ENCODE measurements at places on chromosomes 11 and 22.

- no peak for DNase-seq
Measured at GRCh38 chr22:41290262-41291221, 4.6 kb upstream of the RANGAP1 start.

DNA sequence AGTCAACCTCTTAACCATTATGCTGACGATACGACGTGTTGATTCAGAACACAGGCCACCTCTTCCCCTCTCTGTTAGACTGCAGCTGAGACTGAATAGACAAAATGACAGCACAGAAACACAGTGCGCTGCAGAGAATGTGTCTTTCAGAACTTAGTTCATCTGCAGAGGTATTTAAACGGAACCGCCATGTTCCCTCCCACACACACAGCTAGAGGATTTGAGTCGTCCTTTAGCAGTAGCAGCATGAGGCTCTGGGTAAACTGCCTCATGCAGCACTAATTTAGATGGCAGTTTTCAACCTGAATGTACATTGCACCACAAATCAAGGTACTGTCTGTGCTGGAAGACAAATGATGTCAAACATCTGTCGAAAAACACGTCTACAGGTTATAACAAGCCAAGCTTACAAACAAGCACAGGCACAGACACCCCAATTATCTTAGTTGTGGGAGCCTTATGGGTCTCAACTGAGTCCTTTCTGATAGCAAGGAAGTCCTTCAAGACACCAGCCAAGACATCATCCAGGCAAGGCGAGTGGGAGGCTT is 76.6 kb upstream of the LRRC4C start:
- DNase-seq: no peak

DNA sequence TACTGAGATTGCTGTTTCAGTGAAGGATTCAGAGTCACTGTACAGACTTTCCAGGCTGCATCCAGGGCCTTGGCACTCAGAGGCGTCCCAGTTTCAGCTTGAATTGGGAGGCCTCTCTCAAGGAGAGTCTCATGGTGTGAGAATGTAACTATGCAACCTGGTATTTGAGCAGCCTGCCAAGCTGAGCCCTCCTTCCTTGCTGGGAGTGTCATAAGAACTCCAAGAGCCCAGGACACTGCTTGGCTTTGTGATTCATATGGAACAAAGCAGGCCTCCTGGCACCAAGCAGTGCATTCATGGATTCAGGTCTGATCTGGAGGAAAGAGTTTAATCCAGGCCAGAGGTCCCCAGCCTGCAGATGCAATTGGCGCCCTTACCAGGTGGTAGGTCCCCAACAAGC is 171.7 kb downstream of the DBX1 start:
- DNase-seq: no peak

DNA sequence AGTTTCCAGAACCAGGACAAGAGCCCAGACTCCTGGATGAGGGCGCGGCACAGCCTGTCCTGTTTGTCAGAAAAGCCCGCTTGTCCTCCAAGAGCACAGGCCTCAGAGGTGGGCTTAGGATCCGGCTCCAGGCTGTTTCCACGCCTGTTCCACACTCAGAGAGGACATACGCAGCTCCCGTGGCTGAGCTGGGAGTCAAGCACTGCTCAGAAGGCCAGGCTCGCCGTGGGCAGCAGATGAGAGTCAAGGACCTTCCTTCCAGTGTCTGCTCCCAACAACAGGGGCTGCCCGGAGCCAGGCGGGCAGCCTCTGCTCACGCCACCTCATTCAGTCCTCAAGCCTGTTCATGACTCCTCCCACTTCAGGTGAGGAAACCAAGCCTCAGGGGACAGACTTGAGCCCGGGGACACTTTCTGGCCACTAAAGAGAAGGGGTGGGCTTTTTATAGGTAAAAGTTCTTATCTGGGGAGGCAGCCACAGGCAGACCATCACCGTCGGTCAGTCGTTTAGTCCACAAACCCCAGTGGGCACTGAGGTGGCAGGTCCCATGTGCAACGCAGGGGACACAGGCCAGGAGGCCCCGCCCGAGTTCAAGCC is 3.8 kb downstream of the CYB5R3 start:
- no peak for DNase-seq

DNA sequence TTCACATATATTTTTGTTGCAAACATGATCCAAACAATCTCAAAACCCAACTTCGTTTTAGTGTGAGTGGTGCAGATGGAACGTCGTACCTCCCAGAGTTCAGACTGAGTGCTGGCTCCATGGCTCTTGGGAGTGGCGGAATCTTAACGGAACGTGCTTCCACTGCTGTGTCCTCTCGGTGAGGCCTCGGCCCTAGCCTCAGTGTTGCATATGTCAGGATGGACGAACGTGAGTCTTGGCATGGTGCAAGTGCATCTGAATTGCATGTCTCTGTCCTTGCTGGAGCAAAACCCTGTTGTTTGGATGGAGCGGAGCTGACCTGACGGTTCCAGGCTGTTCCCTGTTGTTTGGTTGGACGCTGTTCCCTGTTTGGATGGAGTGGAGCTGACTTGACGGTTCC is 306.8 kb downstream of the TBC1D22A start:
- no peak for DNase-seq

- no peak for DNase-seq
Measured at GRCh38 chr11:77035580-77035979, 1.4 kb downstream of the B3GNT6 start.

GRCh38 chr11:130150790-130151189 is 8.8 kb upstream of the ST14 start:
- no peak for DNase-seq

DNA sequence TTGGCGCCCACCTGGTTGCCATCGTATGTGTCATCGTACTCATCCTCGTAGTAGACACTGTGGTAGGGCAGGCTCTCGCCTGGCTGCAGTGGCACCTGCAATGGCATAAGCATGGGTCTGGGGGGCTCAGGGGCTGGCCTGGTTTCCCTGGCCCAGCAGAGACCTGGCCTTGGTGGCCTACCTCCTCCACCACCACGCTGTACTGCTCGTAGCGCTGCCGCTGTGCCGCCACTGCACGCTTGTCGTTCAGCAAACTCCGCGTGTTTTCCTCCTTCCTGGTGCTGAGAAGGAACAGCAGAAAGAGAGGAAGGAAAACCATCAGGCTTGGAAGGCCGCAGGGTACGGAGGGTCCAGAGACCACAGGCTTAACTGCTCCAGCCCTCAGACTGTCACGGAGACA is 26.2 kb downstream of the UQCR10 start:
- no peak for DNase-seq

DNA sequence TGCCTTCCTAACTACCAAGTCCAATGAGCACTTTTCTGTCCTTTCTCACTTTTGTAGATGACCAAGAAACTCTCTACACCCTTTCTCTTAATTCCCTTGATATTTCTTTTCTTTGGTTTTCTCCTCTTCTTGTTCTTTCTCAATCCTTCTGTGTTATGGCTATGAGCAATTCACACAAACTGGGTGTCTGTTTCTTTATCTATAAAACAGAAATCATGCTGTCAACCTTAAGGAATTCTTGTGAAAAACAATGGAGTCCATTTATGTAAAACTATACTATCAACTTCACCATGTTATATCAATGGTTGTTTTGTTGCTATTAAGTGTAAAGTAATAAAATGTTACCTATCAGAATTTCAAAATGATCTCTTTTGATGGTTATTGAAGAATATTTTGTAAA is 7.2 kb downstream of the MTNR1B start:
- DNase-seq: no peak

DNA sequence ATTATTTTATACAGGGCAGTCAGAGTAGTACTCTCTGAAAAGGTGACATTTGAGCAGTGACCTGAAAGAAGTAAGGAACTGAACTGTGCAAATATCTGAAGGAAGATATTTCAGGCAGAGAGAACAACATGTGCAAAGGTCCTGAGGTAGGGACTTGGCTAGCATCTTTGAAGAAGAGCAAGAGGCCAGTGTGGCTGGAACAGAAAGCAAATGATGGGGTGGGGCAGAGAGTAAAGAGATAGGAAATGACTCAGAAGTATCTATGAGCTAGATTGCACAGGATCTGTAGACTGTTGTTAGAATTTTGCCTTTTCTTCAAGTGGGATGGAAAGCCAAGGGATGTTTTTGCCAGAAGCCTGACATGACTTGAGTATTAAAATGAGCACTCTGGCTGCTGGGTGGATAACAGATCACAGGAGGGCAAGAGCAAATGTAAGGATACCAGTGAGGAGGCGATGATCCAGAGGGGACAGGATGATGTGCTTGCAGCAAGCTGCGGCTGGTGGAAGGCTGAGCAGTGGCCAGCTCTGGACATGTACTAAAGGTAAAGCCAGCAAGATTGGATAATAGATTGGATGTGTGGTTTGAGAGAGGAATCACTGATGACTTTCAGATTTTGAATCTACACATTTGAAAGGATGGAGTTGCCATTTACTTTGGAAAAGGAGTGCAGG is 33.2 kb upstream of the TTC12 start:
- no peak for DNase-seq

GRCh38 chr22:48889209-48889830 is 938.4 kb downstream of the BRD1 start:
- DNase-seq: no peak
